ENCODE measurements at places on chromosomes 1 and 21.

GRCh38 chr1:101174722-101175121 lies 62.1 kb upstream of the S1PR1 start:
- no peak for DNase-seq

DNA sequence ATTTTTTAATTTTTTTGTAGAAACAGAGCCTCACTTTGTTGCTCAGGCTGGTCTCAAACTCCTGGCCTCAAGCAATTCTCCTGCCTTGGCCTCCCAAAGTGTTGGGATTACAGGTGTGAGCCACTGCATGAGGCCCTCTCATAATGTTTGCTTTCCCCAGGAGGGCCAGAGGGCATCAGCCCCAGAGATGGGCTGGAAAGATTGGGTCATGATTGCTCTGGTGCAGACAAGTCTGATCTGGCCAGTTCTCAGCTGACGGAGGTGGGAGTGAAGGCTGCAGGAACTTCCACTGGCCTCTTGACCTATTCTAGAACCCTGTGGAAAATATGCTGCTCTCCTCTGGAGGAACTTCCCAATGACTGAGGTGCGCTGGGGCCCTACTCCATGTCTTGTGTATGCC lies 43.4 kb upstream of the RD3 start:
- DNase-seq: no peak

DNA sequence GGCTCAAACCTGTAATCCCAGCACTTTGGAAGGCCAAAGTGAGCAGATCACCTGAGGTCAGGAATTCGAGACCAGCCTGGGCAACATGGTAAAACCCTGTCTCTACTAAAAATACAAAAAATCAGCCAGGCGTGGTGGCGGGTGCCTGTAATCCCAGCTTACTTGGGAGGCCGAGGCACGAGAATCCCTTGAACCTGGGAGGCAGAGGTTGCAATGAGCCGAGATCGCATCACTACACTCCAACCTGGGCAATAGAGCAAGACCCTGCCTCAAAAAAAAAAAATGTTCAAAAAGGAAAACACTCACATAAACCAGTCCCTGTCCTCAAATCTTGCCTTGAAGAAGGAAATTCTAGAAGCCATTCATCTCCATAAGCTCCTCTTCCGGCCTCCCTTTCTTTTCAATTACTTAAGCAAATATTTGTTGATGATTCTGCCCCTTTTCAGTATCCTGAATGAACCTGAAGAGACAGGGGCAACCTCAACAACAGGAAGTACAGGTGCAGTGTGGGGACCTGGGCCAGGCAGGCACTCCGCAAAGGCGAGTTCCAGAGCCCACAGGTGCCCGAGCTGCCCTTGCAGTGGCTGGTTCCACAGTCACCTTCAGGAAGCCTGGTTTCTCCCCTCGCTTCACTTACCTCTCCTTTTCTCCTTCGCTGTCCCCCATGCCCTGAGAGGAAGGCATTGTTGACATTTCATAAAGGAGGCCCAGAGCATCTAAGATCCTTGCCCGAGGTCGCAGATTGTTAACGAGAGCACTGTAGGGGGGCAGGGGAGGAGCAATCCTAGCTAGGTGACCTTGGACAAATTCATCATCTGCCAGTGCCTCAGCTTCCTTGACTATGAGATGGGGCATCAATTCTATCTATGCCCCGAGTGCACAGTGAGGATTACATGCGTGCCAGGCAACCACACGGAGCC lies 8.9 kb upstream of the LEFTY1 start:
- DNase-seq: no peak

DNA sequence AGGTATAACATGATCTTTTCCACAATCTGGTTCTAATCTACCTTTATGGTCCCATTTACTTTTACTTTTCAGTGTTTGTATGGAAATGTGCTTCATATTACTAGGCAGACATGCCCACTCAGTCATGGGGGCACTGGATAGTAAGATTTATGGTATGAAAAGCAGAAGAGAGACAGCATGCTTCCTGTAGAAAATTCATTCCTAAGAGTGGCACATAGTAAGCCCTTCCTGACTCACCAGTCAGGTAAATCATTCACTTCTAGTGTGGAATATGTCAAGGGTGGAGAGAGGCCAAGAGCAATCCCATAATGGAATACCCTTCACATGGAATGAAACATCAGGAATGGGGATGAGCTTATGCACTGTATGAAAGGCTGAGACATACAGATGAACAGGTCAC lies 49.5 kb upstream of the BCL10 start:
- no peak for DNase-seq
